ENCODE measurements at places on chromosomes 3 and 15.

- no peak for DNase-seq
Observed at GRCh38 chr3:184582646-184583577, 21.3 kb downstream of the EPHB3 start.

DNA sequence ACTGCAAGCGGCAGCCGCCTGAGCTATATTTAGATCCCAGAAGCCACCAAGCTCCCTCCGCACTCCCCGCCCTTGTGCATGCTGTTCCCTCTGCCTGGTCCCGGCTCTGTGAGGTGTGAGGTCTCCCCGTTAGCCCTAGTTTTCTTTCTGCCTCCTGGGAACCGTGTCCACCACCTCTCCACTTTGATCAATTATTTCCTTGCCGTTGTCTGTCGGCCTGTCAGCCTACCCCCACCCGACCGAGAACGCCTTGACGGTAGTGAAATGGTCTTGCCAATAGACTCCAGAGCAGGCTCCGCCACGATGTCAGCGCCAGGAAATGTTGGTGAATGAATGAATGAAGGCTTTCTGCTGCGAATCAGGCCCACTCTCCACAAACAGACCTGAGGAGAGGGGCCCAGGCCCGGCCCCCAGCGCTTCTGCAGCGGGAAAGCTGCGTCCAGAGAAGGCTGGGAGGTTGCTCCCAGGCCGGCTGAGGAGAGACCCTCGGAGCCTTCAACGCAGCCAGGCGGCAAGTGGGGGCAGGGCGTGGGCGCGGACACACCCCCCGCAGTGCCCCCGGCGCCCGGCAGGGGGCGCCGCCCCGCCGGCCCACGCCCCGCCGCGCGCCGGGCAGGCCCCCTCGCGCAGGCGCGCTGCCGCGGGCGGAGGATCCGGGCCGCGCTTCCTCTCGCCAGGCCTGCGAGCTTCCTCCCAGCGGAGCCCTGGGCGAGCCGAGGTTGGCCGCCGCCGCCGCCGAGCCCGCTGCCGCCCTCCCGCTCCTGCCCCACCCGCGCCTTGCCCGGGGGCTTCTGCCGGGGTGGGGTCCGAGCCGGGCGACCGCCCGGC, at the start of gene CSK:
TSS of gene CSK (plus strand) at position 650 of the 828 bp plus-strand sequence. CDS start 16,218 bp downstream, outside the sequence.
- peak; percentile 78 for DNase-seq

DNA sequence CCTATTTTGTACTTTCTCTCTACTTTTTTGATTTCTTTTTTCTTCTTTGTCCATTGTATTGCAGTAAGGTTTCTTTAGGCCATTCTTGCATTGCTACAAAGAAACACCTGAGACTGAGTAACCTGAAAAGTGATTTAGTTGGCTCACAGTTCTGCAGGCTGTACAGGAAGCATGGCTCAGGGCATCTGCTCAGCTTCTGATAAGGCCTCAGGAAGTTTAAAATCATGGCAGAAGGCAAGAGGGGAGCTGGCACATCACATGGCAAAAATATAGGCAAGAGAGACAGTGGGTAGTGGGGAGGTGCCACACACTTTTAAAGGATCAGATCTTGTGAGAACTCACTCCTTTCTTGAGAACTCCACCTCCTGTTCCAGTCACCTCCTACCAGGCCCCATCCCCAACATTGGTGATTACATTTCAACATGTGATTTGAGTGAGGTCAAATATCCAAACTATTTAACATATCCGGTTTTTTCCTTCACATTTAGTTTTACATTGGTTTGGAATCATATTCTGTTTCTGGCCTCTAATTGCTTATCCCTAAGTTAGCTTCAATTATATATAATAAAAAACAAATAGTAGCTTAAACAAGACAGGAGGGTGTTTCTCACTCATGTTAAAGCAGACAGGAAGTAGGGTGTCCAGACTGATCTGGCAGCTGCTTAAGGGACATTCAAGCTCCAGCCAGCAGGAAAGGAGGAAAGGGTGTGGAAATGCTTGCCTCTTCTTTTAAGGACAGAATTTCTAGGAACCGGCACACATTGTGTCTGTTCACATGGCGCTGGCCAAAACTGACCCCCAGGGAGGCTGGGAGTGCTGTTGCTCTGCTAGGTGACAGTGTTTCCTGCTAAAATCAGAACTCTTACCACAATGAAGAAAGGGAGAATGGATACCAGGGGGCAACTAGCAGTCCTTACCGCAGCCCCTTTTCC, 28.8 kb upstream of the SKOR1 start:
- DNase-seq, result no peak

DNA sequence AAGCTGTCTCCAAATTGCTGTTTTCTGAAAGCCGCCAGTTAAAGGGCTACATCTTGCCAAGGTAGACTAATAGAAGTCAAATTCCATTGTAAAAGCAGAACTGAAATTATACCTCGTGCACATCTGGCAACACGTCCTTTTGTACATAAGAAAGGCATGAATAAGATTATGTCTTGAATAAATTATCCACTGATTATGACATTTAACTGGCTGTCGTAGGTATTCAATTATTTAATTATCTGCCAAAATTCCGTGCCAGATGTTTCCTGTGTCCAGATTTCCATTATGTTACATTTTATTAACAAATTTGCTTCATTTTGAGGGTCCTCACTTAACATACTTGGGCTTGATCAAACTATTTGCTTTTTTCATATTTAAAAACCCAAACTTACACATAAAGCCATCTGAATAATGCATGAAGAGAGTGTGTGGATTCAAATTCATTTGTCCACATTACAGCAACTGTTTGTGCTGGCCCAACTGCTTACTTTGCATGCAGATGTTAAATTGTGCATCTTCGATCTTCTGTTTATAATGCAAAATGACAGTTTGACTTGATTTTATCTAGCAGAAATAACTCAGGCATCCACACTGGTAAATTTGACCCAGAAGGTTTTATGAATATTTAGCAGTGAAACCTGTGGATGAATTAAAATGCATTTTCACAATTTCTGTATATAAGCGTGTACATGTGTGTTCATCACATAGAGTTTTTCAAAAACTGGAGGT, 701.5 kb downstream of the ZNF385D start:
- DNase-seq, result no peak

- no peak for DNase-seq
Observed at GRCh38 chr15:91465696-91466095, 365.6 kb downstream of the SV2B start.

DNA sequence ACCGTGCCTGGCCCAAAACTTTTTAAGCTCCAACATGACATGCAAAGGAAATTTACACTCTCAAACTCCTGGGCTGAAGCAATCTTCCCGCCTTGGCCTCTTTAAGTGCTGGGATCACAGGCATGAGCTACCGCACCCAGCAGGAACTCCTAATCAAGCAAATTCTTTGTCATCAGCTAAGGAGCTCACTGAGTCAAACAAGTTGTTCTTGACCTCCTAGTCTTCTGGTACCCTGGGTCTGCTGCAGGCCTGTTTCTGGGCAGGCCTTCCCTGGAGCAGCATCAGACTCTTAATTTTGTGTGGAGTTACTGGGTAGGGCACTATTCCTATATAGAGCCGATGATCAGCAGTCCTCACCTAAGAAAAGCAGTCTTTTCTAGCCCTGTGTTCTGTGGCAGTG, 68.4 kb upstream of the FLNB start:
- DNase-seq, result no peak

- peak; percentile 63 for DNase-seq
Observed at GRCh38 chr15:80727196-80727595, 32.1 kb downstream of the ABHD17C start.

DNA sequence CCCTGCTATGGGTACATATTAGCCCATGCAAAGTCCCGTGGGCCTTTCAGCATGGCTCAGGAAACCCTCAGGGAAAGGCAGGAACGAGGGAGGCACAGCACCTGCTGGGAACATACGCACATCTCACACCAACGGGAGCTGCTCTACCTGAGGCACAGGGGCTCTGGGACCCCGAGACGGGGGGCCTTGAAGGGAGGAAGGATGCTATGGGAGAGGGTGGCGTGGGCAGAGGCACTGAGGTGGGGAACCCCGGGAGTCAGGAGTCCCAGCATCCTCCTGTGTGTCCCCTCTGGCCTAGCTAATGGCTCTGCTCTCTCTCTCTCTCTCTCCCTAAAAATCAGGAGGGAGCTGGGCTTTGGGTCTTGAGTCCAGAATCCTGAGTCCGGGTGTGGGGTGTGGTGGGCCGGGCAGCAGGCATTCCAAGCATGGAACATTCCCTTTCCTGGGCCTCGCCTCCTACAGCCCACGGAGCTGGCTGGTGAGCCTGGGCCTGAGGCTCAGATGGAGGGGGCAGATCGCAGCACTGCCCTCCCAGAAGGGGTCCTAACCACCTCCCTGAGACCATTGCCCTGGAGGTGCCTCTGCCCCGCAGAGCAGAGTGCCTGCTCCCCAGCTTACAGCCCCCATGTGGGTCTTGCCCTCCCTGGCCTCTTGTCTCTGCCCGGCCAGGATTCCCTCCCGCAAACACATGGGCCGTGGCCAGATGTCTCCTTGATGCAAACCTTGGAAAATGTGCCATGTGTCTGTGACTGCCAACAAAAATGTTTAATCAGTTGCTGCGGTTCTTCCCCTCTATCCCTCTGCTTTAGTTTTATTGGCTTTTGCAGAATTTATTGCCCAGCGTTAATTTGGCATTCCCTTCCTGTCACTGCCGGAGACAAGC, 101.6 kb downstream of the TMEM266 start:
- DNase-seq, result no peak

- DNase-seq, result no peak
Observed at GRCh38 chr3:14440168-14440518, 37.7 kb downstream of the SLC6A6 start.

DNA sequence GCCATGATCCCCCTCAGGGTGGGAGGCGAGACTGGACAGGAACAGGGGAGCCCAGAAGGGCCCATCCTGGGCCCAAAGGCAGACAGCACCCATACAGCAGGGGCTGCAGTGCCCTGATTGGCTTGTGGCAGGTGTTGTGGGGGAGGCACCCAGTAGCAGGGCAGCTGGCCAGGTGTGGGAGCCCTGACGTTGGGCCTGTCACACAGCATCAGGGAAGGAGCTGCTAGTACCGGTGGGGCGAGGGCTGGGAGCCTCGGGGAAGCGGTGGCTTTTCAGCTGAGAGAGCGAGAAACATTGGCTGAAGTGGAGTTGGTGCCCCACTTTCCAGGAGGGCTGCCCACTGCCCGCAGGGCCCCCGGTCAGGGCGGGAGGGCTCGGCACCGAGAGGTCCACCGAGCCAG, 19.7 kb upstream of the CYP11A1 start:
- peak; percentile 67 for DNase-seq

DNA sequence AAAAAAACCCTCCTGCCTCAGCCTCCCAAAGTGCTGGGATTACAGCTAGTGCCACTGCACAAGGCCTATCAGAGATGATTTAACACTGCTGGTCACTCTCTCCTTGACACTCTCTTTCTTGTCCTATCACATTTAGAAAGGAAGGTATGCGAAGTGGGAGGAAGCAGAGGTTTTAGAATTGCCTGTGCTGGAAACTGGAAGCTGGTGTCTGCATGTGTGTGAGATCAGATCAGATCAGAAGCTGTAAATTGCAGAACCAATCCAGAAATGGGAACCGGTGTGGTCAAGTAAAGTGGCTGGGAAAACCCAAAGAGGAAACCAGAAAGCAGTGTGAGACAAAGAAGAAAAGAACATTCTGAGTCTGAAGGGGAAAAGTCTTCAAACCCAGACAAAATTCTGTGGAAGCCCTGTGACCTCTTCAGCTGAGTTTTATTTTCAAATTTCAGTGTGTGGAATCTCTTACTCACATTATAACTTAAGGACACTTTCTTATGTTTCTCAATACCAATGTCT, 2.8 kb downstream of the EFHB start:
- no peak for DNase-seq

DNA sequence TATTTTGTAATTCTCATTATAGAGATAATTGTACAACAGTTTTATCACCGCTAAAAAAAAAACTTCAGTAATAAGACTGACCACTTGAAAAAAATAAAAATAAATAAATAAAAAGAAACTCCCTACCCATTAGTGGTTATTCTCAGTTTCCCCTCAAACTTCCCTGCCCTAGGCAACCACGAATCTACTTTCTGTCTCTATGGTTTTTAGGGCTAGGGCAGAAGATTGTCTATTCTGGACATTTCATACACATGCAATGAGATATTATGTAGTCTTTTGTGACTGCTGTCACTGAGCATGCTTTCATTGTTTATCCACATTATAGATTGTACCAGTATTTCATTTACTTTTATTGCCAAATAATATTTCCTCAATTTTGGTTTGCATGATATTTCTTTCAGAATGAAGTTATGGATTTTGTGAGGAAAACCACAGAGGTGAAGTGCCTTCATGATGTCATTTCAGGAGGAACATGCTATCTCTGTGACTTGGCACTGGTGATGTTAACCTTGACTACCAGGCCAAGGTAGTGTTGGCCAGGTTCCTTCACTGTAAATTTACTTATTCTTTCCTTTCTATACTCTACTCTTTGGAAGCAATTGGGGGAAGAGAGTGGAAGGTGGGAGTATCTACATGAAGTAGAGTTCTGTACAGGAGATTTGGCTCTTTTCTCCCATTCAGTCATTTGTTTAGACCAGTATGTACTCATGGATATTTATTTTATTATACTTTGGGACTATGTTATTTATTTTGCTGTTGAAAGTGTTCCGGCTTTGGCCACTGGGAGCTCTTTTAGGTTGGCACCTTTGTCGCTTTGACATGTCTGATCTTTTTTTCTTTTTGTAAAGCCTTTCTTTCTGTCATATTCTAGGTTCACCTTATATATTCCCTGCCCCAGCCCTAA, 86.3 kb downstream of the GMPS start:
- DNase-seq, result no peak

GRCh38 chr3:120559242-120560061, 36.7 kb upstream of the NDUFB4 start:
- no peak for DNase-seq

DNA sequence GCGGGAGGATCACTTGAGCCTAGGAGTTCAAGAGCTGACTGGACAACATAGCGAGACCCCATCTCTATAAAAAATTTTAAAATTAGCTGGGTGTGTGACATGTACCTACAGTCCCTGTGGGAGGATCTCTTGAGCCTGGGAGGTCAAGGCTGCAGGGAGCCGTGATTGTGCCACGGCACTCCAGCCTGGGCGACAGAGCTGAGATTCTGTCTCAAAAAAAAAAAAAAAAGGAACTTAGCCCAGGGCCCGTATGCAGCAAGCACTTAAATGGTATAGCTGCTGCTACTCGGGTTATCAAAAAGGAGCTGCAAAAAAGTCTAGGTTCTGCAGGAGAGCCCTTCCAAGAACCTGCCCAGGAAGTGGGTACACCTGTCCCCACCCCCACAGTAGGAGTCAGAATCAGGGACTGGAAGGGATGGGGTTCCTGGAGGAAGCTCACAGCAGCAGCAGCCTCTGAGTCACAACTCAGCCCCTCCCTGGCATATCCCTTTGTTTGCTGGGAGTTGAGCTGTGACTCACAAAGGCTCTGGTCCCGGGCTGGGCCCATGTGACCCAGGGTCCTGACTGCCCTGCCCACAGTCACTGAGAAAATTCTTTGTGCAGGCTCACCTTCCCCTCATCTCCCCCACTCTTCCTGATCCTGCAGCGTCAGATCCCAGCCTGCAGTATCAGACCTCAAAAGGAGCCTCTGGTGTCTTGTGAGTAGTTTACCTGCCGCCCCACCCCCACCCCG, at the start of gene SPATA12:
TSS of gene SPATA12 (plus strand) at position 576 of the 733 bp plus-strand sequence. CDS start 13,031 bp downstream, outside the sequence.
- DNase-seq, result no peak

GRCh38 chr3:136838641-136839555, 20.0 kb downstream of the SLC35G2 start:
- DNase-seq, result no peak

DNA sequence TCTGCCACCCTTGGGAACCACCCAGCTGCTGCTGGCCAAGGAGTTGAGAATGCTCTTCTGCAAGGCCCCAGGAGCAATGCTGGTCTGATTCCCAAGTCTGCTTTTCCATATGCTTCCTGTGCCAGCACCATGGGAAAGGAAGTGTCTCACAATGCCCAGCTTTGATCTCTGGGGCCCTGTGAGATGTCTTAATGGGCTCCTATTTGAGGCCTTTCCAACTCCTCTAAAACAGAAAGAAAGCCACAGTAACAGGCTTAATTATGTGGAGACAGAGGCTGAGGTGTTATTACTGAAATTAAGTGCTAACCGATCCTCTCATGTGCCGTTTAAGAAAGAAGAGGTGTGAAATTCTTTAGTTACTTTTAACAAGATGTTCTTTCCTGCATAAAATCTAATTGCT, 4.5 kb downstream of the EOGT start:
- DNase-seq, result no peak
